ENCODE measurements at places on chromosomes 5 and 9.

- DNase-seq, result no peak
These were observed 835 bp downstream of the MCIDAS start for GRCh38 chr5:55226027-55226933.

DNA sequence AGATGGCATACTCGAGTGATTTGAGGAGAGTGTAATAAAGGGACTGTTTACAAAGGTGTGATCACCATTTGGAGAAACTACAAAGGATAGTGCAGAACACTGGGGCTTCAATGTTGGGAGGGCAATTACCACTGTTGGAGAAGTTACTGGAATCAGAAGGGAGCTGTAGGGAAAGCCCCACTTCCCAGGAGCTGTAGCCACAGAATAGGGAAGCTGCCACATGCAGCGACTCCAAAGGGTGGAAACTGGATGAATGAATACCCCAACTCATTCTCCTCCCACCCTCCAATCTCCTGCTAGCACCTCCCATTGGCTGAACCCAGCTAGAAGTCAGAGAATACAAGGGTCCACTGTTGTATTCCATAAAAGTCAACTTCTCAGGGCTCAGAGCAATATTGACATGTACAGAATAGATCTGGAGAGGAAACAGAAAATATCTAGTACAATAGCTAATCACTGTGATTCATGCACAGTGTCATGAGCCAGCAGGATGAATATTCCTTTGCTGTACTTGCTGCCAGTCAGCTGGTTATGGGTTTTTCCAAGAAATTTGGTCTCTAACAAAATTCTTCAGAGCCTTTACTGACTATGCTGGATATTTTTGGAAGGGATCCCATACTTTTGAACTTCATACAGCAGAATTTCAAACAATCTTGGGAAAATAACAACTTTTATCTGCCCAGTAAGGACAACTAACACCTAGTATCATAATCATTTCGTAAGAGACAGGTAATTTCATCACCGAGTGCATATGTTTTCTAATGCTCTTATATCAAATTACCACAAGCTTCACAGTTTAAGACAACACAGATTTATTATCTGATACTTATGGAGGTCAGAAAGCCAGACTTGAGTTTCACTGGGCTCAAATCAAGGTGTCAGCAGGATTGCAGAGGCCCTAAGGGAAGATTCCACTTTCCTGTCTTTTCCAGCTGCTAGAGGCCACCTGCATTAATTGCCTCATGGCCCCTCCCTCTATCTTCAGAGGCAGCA lies 39.6 kb downstream of the PDCD1LG2 start:
- no peak for DNase-seq

DNA sequence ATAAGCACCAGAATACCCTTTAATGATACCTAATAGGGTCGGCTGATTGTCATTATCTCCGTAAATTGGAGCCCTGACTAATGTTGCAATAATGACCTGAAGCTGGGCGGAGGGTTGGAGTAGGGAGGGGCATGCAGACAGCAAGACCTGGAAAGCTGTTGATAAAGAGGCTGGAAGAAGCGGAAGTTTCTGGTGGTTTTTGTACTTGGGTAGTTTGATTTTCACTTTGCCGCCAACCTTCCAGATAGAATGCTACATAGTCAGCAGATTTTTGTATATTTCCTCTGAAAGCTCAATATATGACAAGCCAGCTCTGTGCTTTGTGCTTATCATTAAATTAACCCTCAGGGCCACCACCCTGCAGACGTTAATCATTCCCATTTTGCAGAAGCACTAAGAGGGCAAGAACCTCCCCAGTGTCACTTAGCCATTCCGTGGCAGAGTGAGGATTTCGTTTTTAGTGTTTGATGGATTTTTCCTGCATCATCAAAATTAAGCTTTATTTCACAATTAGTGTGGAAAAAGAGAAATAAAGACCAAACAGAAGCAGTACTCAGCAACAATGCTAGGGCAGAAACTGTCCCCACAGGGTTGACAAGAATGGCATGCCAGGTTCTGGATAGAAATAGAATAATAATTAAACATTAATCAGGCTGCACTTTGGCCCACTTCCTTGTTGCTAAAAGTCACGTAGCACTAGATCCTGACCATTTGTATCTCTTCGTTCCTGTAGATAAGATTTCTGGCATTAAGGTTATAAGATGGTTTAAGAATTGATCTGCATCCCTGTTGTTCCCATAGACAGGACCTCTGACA lies 34.7 kb downstream of the DIRAS2 start:
- no peak for DNase-seq

- DNase-seq, result no peak
These were observed 20.1 kb downstream of the LHFPL2 start for GRCh38 chr5:78628270-78628992.

- DNase-seq, result no peak
These were observed 335.8 kb downstream of the IRX2 start for GRCh38 chr5:2415678-2416077.

GRCh38 chr9:121839726-121840500 lies 188.5 kb downstream of the DAB2IP start:
- no peak for DNase-seq

- no peak for DNase-seq
These were observed 1.6 kb downstream of the SPACA9 start for GRCh38 chr9:132880324-132880661.

DNA sequence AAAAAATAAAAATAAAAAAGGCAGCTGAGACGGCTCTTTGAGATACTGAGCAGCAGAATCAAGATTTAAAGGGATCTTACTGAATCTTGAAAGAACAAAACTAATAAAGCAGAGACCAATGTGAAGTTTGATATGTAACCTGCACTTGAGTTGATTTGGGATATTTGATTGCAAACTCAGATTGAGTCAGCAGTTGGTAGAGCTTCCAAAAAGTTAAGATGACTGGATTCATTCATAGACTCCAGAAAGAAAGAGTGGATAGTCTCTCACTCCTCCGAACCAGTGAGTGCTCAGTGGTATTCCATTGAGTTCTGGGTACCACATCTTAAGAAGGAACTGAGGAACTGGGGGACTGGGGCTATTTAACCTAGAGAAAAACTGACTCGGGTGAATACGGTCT lies 52.7 kb upstream of the TESK1 start:
- no peak for DNase-seq

GRCh38 chr5:10482791-10483530 lies 41.3 kb downstream of the ROPN1L start:
- DNase-seq, result no peak

- no peak for DNase-seq
These were observed 34.4 kb downstream of the TTLL11 start for GRCh38 chr9:122058709-122059108.

DNA sequence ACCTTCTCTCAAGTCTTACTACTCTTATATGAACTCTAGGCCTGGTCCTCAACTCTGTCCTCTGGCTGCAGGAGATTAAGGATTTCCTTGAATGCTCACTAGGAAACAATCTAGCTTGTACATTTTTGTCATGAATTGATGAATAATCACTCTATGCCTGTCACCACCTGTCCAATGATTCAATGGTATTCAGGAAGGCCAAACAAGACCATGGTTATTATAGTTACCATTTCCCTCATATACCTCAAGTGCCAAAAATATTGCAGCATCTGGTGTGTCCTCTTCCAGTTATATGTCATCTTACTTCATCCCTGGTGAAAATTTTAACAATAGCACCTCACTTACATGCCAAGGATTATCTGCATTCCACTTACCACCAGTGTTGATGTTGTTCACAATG lies 179.0 kb upstream of the MOCS2 start:
- no peak for DNase-seq

DNA sequence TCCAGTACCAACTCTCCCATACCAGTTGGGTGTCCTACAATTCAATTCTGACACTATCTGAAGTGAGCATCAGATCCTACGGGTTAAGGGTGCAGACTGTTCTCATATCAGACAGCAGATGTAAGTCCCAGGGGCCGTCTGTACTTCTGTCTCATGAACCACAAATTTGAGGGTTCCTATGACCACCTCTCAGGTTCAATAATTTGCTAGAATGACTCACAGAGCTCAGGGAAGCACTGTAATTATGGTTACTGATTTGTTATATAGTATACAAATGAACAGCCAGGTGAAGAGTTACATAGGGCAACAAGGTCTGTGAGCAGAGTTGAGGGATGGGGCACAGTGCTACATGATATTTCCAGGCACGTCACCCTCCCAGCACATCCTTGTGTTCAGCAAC lies 499.1 kb downstream of the DMAC1 start:
- no peak for DNase-seq

DNA sequence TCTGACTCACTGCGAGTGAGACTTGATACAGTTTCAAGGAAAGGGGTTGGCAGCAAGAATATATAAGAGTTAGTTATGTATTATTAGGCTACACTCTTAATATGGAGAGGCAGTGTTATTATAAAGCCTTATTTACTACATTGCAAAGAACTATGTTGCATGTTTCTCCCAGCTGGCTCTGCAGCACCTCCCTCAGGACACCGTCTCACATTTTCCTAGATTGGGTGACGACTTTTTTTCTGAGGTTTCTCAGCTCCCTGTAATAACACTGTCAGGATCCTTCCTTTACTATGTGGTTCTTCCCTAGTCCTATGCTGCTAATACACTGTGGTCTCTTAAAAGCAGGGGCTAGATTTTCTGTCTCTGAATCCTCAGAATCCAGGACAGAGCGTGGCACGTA lies 153.7 kb downstream of the INSYN2B start:
- DNase-seq, result no peak

DNA sequence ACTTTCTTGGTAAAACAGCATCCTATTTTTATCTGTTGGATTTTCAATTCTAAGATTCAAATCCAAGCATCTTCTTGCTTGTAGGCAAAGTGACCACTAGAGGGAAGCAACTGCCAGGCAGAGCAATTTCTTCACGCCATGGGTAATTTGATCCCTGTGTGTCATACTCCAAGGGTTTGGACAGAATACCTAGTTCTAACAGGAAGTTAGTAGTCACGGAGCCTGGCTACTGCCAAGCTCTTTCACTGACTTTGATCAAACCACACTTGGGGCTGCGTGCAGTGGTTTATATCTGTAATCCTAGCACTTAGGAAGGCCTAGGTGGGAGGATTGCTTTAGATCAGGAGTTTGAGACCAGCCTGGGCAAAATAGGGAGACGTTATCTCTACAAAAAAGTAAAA lies 473.6 kb upstream of the TNC start:
- DNase-seq, result no peak

- DNase-seq, result no peak
These were observed 119.4 kb downstream of the SPOCK1 start for GRCh38 chr5:137379555-137380286.

DNA sequence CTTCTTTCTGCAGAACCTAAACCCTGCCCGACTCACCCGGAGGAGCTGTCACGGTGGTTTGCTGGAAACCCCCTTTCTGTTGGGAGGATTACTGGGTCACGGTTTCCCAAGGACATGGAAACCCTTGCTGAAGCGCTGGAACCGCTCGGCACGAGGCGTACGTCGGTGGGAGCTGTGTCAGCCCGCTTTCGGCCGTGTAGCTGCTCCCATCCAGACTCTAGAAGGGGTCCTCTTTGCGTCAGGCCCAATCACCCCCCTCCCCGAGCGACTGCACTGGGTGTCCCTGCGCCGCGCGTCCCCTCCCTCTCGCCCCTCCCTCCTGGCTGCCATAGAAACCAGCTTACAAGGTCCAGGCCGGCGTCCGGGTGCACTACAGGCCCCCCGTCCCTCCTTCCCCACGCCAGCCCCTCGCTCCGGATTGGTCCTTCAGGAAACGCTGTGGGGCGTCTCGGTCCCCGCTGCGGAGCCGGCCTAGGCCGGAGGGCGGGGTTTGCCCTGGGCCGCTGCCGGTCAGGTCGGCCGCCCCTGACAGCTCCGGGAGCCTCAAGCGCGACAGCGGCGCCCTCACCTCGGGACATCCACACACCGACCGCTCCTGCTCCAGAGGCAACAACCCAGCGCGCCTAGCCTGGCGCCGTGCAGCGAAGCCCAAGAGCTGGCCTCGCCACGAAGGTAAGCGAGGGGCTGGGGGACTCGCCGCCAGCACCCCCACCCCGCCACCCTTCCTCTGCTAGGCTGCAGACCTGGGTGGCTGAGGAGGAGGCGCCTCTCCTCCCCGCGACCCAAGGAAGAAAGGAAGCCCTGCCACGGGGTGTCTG lies at the start of gene NIM1K:
NIM1K (plus strand) TSS at position 486 of the 818 bp plus-strand sequence. CDS start 53,551 bp downstream, outside the sequence.
- DNase-seq, result no peak

DNA sequence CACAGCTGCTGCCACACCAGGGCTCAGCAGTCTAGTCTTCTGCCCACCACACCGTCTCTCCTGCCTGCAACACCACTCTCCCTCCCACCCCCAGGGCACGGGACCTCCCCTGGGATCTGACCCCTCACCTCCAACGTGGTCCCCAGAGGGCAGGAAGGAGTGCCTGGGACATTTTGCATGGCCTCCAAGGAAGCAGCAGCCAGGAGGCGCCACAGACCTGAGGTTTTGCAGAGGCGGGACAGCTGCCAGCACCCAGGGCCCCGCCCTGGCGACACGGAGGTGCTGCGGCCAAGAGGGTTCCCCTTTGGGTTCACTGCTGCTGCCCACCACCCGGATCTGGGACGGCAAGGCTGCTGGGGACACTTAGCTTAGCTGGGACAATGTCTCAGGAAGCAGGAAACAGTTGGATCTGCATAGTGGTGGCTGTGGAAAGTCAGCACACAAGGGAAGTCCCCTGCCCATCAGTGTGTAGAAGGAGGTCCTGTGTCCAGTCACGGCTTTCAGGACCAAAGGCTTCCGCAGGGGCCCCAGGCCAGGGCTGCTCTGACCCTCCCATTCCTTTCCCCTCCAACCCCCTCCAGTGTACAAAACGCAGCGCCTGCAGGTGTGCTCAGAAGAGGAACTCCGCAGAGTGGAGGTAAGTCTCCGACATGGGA lies 13.8 kb downstream of the PROP1 start:
- no peak for DNase-seq

- DNase-seq, result no peak
These were observed 30.6 kb downstream of the OTULIN start for GRCh38 chr5:14695152-14695551.

DNA sequence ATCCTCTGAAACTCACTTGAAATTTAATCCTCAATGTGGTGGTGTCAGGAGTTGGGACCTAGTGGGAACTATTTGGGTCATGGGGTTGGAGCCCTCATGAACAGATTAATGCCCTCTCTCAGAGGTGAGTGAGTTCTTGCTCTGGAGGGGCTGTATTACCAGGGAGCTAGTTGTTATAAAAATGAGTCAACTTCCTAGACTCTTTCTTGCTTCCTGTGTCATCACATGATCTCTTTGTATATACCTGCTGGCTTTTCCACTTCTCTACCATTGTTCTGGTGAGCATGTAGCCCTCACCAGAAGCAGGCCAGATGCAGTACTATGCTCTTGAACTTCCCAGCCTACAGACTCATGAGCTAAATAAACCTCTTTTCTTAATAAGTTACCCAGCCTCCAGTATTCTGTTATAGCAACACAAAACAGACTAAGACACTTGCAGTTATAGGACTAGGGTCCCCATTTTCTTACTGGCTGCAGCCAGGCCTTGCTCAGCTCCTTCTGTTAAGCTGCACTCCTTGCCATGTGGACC lies 127.5 kb downstream of the SUSD1 start:
- no peak for DNase-seq

DNA sequence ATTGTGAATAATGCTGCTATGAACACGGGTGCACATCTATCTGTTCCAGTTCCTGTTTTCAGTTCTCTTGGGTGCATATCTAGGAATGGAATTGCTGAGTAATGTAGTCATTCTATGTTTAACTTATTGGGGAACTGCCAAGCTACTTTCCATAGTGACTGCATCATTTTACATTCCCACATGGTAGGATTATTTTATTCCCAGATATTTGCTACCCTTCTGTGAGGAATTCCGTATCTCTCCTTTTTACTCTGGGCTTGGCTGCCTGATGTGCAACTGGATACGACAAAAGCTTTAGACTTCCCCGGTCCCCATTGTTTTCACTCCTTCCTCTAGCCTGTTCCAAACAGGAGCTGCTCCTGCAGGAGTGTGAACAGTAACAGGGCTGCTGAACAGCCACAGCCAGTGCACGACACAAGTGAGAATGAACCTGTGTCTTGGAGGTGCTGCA lies 7.2 kb downstream of the TAS2R1 start:
- DNase-seq, result no peak

- no peak for DNase-seq
These were observed 33.6 kb downstream of the TNFAIP8 start for GRCh38 chr5:119389288-119390030.
